Hematopoietic multipotent progenitor cell treated with erythropoietin and hydrocortisone succinate and interleukin-3 and kit ligand, for 6 days (in vitro differentiated cells): ENCODE measurements at places on chromosomes 7 and 10.

DNA sequence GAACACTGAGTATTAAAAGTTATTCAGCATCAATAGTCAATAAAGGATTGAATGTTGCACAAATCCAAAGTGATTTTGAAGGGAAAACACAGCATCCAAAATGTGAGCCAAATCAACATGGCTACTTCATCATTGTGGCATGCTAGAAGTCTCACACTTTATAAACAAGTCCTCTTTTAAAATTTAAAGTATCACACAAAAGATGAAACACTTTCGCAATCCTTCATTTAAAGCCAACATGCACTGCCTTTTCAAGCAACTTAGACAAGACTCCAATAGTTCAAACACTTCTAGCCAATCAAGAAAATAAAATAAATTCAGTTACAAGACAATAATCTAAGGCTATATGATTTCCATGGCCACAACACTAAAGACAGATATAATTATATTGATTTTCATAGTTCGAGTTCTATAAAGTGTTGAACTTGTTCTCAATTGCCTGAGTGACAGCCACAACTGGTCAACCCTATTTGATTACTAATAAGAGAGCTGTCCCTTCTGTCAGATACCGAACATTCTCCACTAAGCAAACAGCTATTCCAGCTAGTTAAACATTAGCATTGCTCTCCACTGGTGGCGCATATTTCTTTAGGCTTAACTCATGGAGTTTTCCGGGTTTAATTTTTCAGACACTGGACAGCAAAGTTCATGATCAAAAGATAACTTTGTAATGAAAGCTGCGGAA is 8.3 kb downstream of the EBF3 start:
- DNase-seq: no peak

DNA sequence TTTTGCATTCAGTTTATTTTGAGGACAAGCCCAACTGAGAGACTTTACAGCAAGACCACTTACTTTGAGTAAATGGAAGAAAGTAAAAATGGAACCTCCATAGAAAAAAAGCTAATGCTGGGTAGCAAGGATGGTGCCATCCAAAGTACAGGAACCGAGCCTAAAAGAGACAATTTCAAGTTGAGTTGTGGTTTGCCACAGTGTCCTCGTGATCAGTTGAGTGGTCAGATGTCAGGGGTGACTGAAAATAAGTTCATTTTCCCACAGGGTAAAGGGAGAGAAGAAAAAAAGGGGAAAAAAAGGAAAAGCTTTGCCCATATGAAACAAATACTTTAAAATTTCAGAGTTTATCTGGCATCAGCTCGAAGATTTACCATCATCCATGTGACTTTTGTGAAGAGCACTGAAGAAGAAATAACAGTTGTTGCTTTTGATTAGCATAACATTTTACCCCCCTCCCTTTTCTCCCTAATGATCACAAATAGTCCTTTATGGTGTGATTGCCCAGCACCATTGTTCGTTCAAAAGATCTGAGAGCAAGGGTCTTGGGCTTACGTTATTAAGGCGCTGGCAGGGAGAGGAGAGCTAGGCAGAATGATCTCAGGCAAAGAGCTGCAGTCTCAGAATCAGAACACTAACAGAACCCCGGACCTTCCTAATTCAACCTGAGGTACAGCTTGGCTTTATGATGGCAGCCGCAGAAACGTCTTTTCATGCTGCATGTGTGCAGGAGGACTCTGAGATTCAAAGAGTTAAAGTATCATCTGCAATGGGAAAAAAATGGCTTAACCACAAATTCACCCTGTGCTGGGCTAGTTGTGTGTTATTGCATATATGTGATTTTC is 338.1 kb downstream of the RNLS start:
- no peak for DNase-seq

DNA sequence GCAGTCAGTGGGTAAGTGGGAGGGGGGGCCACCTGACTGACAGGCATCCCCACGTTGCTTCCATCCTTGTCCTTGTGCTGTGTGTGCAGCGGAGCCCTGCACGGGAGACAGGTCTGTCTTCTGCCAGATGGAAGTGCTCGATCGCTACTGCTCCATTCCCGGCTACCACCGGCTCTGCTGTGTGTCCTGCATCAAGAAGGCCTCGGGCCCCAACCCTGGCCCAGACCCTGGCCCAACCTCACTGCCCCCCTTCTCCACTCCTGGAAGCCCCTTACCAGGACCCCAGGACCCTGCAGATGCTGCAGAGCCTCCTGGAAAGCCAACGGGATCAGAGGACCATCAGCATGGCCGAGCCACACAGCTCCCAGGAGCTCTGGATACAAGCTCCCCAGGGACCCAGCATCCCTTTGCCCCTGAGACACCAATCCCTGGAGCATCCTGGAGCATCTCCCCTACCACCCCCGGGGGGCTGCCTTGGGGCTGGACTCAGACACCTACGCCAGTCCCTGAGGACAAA is 24.8 kb downstream of the TBATA start:
- no peak for DNase-seq

DNA sequence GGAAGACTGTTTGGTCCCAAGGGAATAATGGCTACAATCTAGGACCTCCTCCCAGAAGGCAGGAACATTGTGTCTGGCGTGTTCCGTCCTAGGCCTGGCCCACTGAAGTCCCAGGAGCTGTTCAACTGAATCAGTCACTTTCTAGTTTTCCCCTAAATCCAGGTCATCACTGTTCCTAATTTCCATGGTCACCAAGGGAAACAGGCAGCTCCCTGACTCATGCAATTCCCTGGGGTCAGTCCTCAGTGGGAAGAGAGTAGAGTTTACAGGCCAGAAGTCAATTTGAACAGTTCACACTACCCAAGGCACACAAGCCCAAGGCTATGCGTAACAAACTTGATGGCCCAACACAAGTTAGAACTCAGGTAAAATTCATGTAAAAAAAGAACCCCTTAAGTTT is 44.0 kb downstream of the CREB3L2 start:
- DNase-seq: no peak

DNA sequence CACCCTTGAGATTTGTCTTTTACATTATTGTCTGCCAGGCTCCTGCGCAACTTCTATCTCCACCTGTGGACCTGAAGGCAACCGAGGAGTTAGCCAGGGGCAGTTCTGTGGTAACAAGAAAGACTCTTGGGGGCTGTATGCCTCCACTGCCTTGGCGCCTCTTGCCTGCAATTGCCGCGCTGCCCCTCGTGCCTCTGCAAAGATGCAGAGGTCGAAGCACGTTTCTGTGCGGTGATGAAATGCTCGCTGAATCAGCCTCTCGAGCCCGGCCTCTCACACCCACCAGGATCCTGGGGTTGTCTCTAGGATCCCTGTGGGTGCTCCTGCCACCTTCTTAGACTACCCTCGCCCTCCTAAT is 486 bp upstream of the LHFPL3 start:
- no peak for DNase-seq

GRCh38 chr7:749140-749551 is 22.1 kb upstream of the PRKAR1B start:
- no peak for DNase-seq

- DNase-seq: no peak
Measured at GRCh38 chr10:124498056-124498455, 36.4 kb downstream of the LHPP start.

- DNase-seq: no peak
Measured at GRCh38 chr10:130389906-130390305, 253.7 kb downstream of the GLRX3 start.
